ENCODE measurements at places on chromosomes 5 and 9. TPM values are rescaled to one million over a fixed set of nuclear protein-coding genes. Genes with fewer than 3 reads are reported as not detected.

The IL6ST gene
- 158 TPM for total RNA-seq

The STK32A gene
- 0.25 TPM for total RNA-seq

The HMGXB3 gene
- total RNA-seq: 58.6 TPM

The HTR4 gene
- total RNA-seq: not detected

All from astrocyte (in vitro differentiated cells and primary cell).